ENCODE measurements at places on chromosomes 7 and 10.

DNA sequence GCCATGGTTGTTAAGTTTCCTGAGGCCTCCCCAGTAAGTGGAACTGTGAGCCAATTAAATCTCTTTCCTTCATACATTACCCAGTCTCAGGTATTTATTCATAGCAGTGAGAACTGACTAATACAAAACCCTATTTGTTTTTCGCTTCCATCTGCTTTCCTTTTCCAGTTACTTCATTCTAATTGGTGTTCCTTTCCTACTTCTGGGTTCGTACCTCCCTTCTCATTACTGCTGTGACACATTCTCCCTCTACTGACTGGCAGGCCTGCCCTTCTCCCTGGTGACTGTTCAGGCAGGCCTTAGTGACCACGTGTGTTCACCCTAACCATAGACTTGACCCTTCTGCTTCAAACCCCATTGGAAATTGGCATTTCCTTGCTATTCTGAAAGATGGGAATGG lies 37.7 kb downstream of the MTURN start:
- no peak for DNase-seq

DNA sequence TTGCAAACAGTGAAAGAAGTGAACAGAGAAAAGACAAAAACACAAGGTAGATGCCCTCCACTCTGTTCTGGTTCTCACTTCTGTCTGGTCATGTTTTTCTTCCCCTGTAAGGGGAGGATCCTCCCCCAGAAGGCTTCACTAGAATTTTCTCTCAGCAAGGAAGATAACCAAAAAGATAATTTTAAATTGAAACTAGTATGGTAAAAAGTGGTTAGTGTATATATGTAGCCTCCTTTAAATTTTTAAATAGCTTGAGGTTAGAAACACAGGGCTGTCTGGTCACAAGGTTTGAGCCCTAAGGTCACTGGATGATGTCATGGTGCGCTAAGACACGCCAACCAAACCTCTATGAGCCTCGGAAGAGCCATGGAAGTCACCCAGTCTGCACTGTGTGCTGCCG lies 5.6 kb upstream of the PKD1L1 start:
- no peak for DNase-seq

DNA sequence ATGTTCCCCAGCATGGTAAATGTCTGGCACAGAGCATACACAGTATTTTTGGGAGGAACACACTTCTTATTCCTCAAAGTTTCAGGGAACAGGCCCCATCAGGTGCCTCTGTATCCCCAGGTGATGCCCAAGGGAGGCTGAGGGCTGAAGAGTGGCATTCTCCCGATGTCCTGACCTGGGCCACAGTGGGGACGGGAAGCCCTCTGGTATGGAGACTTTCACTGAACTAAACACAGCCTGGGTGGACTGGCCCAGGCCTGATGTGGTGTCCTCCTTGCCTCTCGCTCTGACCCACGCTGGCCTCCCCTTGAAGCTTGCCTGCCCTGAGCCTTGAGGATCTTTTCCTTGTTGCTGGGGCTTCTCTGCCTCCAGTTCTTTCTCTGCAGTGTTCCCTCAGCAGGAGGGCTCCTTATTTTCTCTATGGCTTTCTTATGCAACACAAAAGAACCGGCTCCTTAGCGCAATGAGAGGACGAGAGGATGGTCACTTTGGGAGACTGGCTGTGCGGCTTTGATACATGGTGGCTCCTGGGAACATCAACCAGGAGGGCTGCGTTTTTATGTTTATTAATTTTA lies 157.5 kb upstream of the TNS3 start:
- no peak for DNase-seq

GRCh38 chr7:117809958-117810357 lies 63.3 kb downstream of the CTTNBP2 start:
- DNase-seq, result no peak

GRCh38 chr10:127408733-127409132 lies 140.4 kb upstream of the NPS start:
- DNase-seq, result no peak

DNA sequence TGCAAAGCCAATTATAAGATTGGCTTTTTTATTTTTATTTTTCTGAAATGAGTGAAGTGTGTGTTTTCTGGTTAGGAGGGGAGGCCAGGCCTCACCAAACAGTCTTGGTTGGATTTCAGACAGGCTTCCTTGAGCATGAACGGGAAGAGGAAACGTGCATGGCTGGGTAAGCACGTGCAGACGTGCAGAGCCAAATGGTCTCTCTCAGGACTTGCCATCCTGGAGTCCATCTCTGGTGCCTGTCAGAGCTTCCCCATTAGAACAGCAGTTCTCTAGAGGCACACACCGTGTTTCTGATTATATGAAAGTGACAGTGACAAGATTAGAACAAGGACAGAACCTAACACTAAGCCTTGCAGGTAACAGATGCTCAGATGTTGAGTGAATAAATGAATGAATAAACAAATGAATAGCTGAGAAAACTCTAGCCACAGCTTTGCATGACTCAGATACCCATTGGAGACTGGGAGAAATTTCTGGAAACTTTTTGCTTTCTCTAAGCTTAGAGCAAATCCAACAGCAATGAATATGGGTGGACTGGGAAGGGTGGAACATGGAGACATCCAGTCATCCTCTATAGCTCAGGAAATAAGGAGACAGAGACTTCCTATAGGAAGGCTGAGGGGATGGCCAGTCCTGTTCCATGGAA lies 11.8 kb upstream of the CALD1 start:
- DNase-seq, result no peak

- no peak for DNase-seq
Observed at GRCh38 chr10:10946081-10946480, 71.6 kb upstream of the CELF2 start.

DNA sequence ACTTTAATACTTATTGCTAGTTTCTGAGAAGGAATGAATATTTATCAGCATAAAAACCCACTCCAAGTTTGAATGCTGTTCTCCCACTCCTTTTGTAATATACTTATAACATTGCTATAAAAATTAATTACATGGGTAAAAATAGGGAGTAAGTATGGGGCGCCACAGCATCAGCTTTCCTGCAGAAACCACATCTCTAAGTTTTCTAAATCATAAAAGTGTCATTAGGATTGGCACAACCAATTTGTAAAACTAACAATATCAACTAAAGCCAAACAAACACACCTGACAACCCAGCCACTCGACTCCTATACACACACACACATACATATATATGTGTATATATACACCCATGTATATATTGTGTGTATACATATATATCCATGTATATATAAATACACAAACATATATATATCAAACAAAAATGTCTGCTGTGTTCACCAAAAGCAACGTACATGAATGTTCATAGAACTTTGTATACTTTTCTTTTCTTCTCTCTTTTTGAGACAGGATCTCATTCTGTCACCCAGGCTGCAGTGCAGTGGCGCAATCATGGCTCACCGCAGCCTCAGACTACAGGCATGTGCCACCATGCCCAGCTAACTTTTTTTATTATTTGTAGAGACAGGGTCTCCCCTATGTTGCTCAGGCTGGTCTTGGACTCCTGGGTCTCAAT lies 14.8 kb upstream of the LRRC17 start:
- no peak for DNase-seq

GRCh38 chr7:10181996-10182395 lies 791.7 kb upstream of the PHF14 start:
- no peak for DNase-seq

GRCh38 chr10:28111712-28112111 lies 112.8 kb upstream of the ODAD2 start:
- no peak for DNase-seq

- DNase-seq, result no peak
Observed at GRCh38 chr7:37984750-37985390, 64.4 kb downstream of the EPDR1 start.

- peak; percentile 65 for DNase-seq
Observed at GRCh38 chr7:48084727-48085432, 4.2 kb upstream of the UPP1 start.

DNA sequence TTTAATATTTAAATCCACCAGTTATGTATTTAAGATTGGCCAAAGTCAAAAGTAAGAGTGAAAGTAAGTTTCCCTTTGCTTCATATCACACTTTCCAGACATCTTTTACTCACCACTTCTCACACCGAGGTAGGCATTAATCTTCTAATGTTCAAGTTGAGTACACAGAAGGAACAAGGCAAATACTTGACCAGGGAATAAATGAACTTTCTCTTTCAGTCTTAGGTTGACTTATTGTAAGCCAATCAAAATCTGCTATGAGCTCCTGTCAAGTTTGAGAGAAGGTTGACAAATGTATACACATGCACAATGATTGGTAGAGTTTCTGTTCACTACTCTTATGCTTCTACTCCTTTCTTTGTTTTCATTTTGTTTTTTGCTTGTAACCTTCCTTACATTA lies 842.5 kb downstream of the REEP3 start:
- no peak for DNase-seq

DNA sequence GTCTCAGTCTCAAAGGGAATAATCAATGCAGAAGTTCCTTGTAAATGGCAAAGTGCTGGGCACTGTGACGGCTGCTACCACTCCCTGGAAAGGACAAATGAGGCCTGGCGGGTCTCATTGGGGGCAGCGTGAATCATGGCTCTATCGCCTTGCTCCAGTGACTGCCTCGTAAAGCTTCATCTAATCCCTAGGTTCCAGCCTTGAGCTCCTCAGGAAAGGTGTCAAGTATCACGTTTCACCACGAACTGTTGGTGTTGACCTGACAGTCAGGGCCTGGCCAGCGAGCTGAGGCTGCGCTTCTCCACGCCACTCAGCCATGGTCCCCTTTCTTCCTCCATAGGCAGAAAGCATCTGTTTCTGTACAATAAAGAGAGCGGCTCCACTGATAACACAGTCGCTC lies 126.7 kb upstream of the ZNF32 start:
- no peak for DNase-seq

GRCh38 chr7:36147361-36147760 lies 5.7 kb upstream of the EEPD1 start:
- DNase-seq, result no peak

- no peak for DNase-seq
Observed at GRCh38 chr10:63066606-63067005, 66.5 kb upstream of the NRBF2 start.

DNA sequence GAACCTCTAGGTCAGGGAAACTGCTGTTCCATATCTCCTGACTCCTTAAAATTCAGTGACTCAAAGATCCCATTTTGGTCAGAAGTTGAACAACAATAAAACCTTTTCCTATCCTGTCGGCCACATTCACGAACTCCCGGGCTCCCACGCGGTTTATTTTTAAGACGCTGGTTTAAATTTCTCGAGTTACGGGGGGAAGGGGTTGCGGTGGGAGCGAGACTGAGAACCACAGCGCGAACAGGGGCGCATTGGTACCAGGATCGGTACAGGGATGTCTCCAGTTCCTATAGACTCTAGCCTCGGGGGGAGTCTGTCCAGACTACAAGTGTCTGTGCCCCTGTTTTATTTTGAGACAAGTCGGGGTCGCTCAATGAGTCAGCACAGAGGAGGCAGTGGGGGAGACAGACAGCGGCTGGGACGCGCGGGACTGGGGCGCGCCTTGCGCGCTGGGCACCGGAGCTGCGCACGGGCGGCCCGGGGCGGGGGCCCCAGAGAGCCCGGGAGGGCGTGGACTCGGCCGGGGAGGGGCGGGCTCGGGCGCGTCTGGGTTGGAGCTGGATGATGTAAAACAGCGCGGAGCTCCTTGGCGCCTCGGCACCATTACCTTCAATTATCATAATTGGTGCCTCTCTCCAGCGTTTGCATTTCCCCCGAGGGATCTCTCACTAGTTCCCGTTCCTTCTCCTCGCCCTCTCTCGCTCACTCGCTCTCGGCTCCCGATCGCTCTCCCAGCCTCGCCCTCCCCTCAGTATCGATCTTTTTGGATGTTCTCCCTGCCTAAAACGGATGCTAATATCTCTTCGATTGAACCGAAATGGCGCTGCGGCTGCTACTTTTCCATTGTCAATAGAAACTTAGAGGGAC lies 8.7 kb upstream of the BAMBI start:
- DNase-seq, result no peak

DNA sequence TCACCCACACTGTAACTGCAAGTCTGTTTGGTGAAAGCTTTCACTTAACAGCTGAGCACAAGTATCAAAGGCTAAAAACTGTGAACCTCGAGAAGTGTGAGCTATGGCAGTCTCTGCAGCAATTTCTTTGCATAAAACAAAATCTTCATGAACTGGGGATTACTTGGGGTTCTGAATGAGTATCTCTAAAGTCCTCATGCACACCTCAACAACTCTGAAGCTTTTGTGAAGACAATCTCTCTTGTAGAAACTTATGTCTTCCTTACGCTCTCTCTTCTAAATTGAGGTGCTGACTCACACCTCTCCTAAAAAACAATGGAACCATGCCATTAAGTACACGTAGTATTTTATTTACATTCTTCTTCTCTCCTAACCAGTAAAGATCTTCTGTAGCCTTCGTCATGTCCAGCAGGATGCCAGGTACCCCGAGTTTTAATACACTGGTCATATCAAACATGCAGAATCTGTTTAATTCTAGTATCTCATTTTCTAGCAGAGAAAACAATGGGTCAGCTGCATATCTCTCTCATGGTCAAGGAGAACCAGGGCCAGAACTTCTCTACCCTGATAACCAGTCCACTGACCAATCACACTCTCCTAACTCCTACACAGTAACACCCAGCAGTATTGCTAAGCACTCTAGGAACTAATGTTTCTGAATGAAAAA lies 76.9 kb downstream of the UBE2H start:
- no peak for DNase-seq
